Right lobe of liver (tissue), 6 donors: ENCODE measurements at places on chromosomes 16 and 17. TPM values are rescaled to one million over a fixed set of nuclear protein-coding genes. Genes with fewer than 3 reads are reported as not detected.

DNA sequence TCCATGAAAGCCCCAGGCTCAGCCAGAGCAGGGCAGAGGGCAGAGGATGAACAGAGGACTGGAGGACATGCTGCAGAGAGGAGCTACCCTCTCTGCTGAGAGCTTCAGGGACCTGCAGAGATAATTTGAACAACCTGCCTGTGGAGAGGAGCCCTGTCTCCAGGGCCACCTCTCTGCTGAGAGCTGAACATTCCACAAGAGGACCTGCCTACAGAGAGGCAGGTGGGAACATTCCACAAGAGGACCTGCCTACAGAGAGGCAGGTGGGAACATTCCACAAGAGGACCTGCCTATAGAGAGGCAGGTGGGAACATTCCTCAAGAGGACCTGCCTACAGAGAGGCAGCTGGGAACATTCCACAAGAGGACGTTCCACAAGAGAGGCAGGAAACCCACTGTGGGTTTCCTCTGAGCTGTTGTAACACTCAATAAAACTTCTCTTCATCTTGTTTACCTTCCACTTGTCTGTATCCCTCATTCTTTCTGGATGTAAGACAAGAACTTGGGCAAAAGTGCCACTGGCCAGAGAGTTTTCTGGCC lies 551.9 kb upstream of the CA10 start:
- H3K36me3 ChIP-seq, result no peaks in the 10 kb centered on the region
- no peaks in the 10 kb centered on the region for H3K27me3 ChIP-seq
- no peak for DNase-seq
- H3K4me1 ChIP-seq, result no peaks in the 10 kb centered on the region

DNA sequence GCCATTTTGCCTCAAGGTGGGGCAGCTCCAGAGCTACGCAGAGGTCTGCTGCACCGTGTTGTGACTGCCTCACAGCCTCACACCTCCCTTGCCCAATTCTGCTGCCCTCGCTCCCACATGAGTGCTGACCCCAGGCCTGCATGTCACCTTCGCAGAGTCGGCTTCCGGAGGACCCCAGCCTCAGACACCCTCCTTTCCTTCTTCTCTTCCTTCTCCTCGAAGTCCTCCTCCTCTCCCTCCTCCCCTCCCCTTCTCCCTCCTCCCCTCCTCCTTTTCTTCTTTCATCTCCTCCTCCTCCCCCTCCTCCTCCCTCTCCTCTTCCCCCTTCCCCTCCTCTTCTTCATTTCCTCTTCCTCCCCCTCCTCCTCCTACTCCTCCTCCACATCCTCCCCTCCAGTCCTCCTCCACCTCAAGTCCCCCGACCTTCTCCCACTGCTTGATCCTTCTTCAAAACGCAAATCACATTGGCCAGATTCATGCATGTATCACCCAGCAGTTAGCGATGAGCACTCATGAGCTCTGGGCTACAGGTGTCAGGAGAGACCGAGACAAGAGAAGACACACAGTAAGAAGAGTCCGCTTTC lies 243.8 kb downstream of the RBFOX3 start:
- H3K27me3 ChIP-seq, result no peaks in the 10 kb centered on the region
- no peak for DNase-seq
- no peak overlapping the region for H3K4me3 ChIP-seq

DNA sequence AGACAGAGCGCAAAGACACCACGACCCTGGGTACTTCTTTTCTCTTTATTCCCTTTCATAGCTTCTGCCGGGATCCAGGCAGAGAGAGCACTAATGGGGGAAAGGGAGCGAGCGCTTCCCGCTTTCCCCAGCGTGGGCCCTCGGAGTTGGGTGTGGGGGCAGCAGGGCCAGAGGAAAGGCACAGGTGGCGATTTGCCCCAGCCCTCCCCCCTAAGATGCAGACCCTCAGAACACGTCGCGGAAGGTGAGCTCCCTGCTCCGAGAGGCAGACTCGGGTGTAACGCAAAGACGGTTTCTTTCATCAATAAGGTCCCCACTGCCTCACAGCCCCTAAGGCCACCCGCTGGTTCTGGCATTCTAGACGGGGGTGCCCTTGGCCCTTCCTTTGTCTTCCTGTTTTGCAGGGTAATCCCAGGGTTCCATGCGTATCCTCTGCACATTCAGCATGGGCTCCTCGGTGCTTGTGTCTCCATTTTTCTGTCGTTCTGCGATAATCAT lies 570 bp upstream of the NME3 start:
- peak overlapping the region; percentile 93 for H3K27ac ChIP-seq
- DNase-seq, result no peak
- H3K4me3 ChIP-seq, result peak overlapping the region; percentile 94
- H3K27me3 ChIP-seq, result no peaks in the 10 kb centered on the region

DNA sequence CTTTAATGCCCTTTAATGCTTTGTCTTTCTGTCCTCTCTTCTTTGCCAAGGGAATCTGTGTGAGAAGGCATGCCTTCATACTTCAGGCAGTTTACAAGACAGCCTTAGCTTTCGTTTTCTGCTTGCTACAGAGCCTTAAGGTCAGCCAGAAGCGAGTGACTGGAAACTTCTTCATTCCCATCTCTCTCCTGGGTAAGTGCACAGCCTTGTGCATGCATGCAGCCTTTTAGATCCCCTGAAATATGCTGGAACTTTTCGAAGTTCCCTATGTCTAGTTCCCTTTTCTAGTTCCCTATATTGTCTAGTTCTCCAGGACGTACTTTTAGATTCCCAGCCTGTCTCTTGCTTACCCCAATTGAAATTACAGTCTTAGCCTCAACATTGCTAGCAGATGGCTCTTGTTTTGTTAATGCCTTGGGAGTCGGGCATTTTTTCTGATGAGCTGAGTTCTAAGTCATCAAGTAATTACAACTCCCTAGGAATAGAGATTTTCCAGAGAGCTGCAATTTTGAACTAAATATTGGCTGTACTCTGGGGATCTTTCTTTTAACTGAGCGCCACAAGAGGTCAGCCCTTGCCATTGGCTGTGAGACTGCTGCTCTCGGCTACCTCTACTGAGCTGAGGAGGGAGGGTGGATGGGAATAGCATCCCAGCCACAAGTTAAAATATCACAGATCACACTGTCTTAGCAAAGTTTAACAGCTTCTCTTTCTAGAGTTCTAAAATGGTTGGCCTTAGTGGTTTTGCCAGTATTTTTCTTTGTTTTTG lies 22.7 kb upstream of the PPM1D start:
- H3K27me3 ChIP-seq, result no peaks in the 10 kb centered on the region
- no peak overlapping the region for H3K4me3 ChIP-seq
- DNase-seq, result no peak
- H3K4me1 ChIP-seq, result no peaks in the 10 kb centered on the region
- no peaks in the 10 kb centered on the region for H3K36me3 ChIP-seq

DNA sequence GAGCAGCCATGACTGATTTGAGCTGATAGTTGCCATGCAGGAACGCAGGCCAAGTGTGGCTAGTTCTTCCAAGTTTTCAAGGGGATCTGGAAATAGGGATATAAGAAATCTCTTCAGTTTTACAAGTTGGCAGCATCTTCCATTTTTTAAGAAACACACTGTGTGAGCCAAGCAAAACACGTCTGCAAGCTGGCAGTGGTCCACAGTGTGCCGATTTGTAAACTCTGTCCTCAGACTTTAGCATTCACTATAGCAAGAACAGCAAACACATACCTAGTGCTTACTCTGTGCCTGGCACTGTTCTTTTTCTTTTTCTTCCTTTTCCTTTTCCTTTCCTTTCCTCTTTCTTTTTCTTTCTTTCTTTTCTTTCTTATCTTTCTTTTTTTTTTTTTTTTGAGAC lies 2.9 kb downstream of the ORAI3 start:
- H3K4me1 ChIP-seq, result peaks cover 62% of the 10 kb centered on the region
- H3K27me3 ChIP-seq, result no peaks in the 10 kb centered on the region
- peak overlapping the region; percentile 94 for H3K27ac ChIP-seq
- H3K4me3 ChIP-seq, result no peak overlapping the region
- no peaks in the 10 kb centered on the region for H3K36me3 ChIP-seq
- peak; percentile 88 for DNase-seq

- H3K27ac ChIP-seq, result no peak overlapping the region
- H3K4me1 ChIP-seq, result no peaks in the 10 kb centered on the region
- H3K4me3 ChIP-seq, result no peak overlapping the region
These were observed 425.0 kb downstream of the HAPSTR1 start for GRCh38 chr16:9516444-9516843.

DNA sequence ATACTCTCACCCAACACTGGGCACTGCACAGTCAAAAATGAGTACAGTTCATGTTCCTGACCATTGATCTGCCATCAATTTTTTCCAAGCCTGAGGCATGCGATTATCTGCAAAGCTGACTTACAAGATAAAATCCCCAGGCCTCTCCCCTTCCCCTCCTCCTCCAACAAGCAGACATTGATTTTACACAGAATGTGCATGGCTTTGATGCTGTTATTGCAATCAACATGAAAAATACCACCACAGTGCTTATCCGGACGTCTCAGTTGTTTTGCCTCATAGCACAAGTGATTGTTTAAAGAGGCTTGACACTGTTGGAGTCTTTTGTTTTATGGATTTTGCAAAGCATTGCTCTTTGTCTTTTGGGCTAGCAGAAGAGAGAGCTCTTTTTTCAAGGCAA lies 163.8 kb downstream of the TOX3 start:
- no peaks in the 10 kb centered on the region for H3K27me3 ChIP-seq
- no peak for DNase-seq
- H3K36me3 ChIP-seq, result no peaks in the 10 kb centered on the region
- H3K4me1 ChIP-seq, result no peaks in the 10 kb centered on the region
- H3K4me3 ChIP-seq, result no peak overlapping the region
- H3K27ac ChIP-seq, result peak overlapping the region; percentile 33

DNA sequence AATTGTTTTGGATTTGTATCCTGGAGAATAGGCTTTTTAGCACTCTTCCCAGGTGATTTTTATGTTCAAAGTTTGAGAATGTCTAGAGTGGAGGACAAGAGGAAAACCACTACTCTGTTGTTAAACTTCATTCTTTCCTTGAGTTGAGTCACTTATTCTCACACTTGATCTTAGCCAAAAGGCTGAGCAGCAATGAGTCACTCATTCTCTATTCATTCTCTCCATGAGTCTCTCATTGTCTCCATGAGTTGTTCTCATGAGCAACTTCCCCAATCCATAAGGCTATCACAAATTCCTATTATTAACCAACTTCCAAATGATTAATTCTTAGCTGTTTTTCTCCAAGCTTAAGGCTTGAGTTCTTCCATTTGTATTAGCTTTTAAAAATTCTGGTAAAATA lies 1393.3 kb downstream of the CDH8 start:
- no peaks in the 10 kb centered on the region for H3K4me1 ChIP-seq
- no peak overlapping the region for H3K4me3 ChIP-seq
- DNase-seq, result no peak

- no peaks in the 10 kb centered on the region for H3K36me3 ChIP-seq
- no peak for DNase-seq
- H3K27me3 ChIP-seq, result peaks cover 11% of the 10 kb centered on the region
- no peaks in the 10 kb centered on the region for H3K4me1 ChIP-seq
- H3K27ac ChIP-seq, result peak overlapping the region; percentile 75
These were observed 2.7 kb downstream of the HOXB2 start for GRCh38 chr17:48542114-48542656.

DNA sequence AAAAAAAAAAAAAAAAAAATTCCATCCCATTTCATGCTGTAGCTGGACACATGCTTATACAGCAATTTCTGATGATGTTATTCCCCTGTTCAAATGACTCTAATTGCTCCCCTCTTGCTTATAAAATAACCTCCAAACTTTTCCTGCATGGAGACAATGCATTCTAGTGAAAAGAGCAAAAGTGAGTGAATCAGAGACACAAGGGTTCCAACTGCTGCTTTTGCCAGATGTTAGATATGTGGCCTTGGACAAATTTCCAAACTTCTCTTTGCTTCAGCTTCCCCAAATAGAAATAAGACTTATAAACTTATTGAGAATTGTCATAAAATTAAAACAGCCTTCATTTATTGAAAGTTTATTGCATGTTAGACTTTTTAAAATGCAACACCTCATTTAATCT lies 65.0 kb upstream of the AXIN2 start:
- H3K4me1 ChIP-seq, result no peaks in the 10 kb centered on the region
- H3K36me3 ChIP-seq, result no peaks in the 10 kb centered on the region
- DNase-seq, result no peak
- no peak overlapping the region for H3K4me3 ChIP-seq
- no peaks in the 10 kb centered on the region for H3K27me3 ChIP-seq
- no peak overlapping the region for H3K27ac ChIP-seq

GRCh38 chr17:72249441-72249840 lies 128.6 kb downstream of the SOX9 start:
- DNase-seq, result no peak
- no peak overlapping the region for H3K4me3 ChIP-seq
- H3K36me3 ChIP-seq, result no peaks in the 10 kb centered on the region
- H3K27ac ChIP-seq, result no peak overlapping the region

DNA sequence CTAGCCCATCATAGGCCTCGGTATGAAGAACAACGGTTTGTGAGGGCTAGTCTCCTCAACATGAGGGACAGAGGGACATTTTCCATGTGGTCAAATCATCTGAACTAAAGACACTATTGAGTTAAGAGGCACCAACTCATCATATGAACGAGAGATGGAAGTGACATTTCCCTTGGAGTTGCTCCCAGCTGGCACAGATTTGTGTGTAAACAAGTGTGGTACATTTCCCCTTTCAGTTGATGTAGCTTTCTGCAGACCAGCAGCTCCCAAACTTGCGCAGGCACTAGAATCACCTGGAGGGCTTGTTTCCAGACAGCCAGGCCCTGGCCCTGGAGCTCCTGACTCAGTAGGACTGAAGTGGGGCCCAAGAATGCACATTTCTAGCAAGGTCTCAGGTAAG lies 205.5 kb downstream of the PARN start:
- peaks cover 11% of the 10 kb centered on the region for H3K4me1 ChIP-seq
- no peaks in the 10 kb centered on the region for H3K27me3 ChIP-seq
- no peak overlapping the region for H3K4me3 ChIP-seq

- H3K36me3 ChIP-seq, result peaks cover 24% of the 10 kb centered on the region
- no peak for DNase-seq
- H3K27ac ChIP-seq, result no peak overlapping the region
- no peak overlapping the region for H3K4me3 ChIP-seq
- no peaks in the 10 kb centered on the region for H3K4me1 ChIP-seq
These were observed 49.6 kb downstream of the CYLD start for GRCh38 chr16:50791522-50791921.

- no peak overlapping the region for H3K4me3 ChIP-seq
- peak overlapping the region; percentile 55 for H3K27ac ChIP-seq
- peaks cover 13% of the 10 kb centered on the region for H3K36me3 ChIP-seq
- peaks cover 38% of the 10 kb centered on the region for H3K4me1 ChIP-seq
- H3K27me3 ChIP-seq, result no peaks in the 10 kb centered on the region
These were observed 54.3 kb downstream of the AMFR start for GRCh38 chr16:56370875-56371659.

DNA sequence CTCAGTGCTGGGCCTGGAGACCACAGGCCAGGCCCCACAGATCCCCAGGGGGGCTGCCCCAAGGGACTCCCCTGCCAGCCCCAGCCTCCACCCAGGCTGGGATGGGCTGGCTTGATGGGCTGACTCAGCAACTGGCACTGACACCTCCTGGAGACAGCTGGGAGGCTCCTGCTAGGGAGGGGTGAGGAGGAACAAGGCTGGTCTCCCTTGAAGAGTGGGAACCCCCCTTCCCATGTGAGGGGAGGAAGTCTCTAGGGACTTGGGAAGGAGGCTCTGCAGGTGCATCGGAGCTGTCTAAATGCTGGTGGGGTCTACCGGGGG lies 10.4 kb downstream of the NHERF1 start:
- peaks cover 93% of the 10 kb centered on the region for H3K4me1 ChIP-seq
- no peak overlapping the region for H3K4me3 ChIP-seq
- H3K36me3 ChIP-seq, result no peaks in the 10 kb centered on the region
- peak overlapping the region; percentile 44 for H3K27ac ChIP-seq
- no peak for DNase-seq

Gene MYO15A
- 1.4 TPM for total RNA-seq

Gene WNT3
- total RNA-seq, result 1.0 TPM

Gene C16orf95
- total RNA-seq, result 3.4 TPM

Gene PERCC1
- not detected for total RNA-seq

Gene ZSCAN10
- total RNA-seq, result not detected

Gene C16orf46
- total RNA-seq, result 0.98 TPM

Gene TP53TG3
- total RNA-seq, result not detected
